ENCODE measurements at places on chromosomes 4 and X. TPM values are rescaled to one million over a fixed set of nuclear protein-coding genes. Genes with fewer than 3 reads are reported as not detected.

DNA sequence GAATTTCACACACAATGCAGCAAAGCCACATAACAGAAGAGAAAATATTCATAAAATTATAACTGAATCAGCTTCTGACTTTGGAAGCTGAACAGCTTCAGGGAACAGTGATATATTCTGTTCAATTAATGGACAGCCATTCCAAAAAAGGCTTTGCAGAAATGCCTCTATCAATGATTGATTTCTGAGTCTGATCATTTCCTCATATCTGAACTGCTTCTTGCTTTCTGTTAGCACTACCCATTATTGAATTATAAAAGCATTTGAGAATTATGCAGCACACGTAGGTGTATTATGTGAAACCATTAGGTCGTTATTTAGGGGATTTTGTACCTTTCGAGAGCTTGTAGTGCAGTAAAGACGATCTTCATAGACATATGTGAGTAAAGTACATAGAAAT, 159.6 kb downstream of the STIM2 start:
- H3K4me1 ChIP-seq: peaks cover 21% of the 10 kb centered on the region
- H3K4me3 ChIP-seq: no peak overlapping the region
- no peak for DNase-seq
- no peaks in the 10 kb centered on the region for H3K27me3 ChIP-seq

GRCh38 chrX:96446524-96446923, 238.1 kb upstream of the DIAPH2 start:
- no peaks in the 10 kb centered on the region for H3K4me1 ChIP-seq
- no peak overlapping the region for H3K4me3 ChIP-seq
- peaks cover 5% of the 10 kb centered on the region for H3K27me3 ChIP-seq

The EMCN gene
- not detected for total RNA-seq

GRCh38 chrX:68721546-68721945, 74.1 kb downstream of the STARD8 start:
- H3K4me1 ChIP-seq: no peaks in the 10 kb centered on the region
- H3K27ac ChIP-seq: no peak overlapping the region
- no peak overlapping the region for H3K4me3 ChIP-seq

GRCh38 chr4:83272900-83273299, 11.7 kb downstream of the COQ2 start:
- H3K27me3 ChIP-seq: no peaks in the 10 kb centered on the region
- DNase-seq: no peak
- peaks cover 34% of the 10 kb centered on the region for H3K4me1 ChIP-seq
- H3K36me3 ChIP-seq: peaks cover 31% of the 10 kb centered on the region

- H3K36me3 ChIP-seq: no peaks in the 10 kb centered on the region
- no peaks in the 10 kb centered on the region for H3K27me3 ChIP-seq
- no peak overlapping the region for H3K4me3 ChIP-seq
Measured at GRCh38 chr4:12778191-12778590, 705.9 kb downstream of the RAB28 start.

The RRH gene
- total RNA-seq: 0.14 TPM

- no peaks in the 10 kb centered on the region for H3K4me1 ChIP-seq
- no peaks in the 10 kb centered on the region for H3K27me3 ChIP-seq
- H3K27ac ChIP-seq: no peak overlapping the region
- H3K36me3 ChIP-seq: no peaks in the 10 kb centered on the region
- H3K4me3 ChIP-seq: no peak overlapping the region
Measured at GRCh38 chr4:182228991-182229577, 14.1 kb upstream of the TENM3 start.

The CENPE gene
- total RNA-seq: 49.1 TPM

DNA sequence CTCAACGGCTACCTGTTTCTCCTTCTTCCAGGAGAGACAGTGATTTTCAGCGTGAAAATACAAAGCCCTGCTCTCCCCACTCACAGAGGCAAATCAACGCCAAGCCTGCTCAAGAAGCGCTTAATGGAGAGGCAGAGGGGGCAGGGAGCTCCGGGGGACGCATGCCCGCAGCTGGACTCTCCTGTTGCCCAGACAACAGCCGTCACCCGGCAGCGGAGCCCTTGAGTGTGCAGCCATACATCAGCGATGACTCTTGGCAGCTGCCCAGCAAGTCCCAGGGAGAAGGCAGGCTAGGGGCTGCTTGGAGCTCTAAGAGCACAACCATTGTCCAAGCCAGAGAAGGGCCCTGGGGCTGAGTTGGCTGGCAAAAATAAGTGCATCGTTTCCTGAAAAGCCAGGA, 71.0 kb upstream of the AFAP1 start:
- no peak for DNase-seq
- H3K4me3 ChIP-seq: no peak overlapping the region
- H3K27ac ChIP-seq: no peak overlapping the region
- no peaks in the 10 kb centered on the region for H3K36me3 ChIP-seq
- H3K4me1 ChIP-seq: no peaks in the 10 kb centered on the region
- H3K27me3 ChIP-seq: no peaks in the 10 kb centered on the region

DNA sequence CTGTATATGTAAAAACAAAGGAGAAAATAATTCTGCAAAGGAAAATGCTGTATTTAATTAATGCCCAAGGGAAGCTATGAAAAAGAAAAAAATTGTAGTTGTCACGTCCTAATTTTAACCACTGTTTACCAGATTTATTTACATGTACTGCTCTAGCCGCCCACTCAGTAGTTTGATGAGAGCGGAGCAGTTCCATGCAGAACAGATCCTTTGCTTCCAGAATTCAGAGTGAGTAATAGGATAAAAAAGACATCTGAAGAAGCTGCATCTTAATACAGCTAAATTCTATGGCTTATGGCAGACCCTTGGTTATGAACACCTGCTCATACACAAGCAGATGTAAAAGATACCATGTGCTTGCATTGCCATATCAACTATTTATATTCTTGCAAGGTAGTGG, 287.0 kb downstream of the GASK1B start:
- H3K4me3 ChIP-seq: no peak overlapping the region
- no peaks in the 10 kb centered on the region for H3K27me3 ChIP-seq
- no peak for DNase-seq
- no peaks in the 10 kb centered on the region for H3K36me3 ChIP-seq
- no peak overlapping the region for H3K27ac ChIP-seq

The GC gene
- total RNA-seq: not detected

- peaks cover 10% of the 10 kb centered on the region for H3K4me1 ChIP-seq
- H3K4me3 ChIP-seq: peak overlapping the region; percentile 98
- H3K27me3 ChIP-seq: no peaks in the 10 kb centered on the region
- DNase-seq: no peak
- peak overlapping the region; percentile 98 for H3K27ac ChIP-seq
Measured at GRCh38 chrX:119871245-119871598, 311 bp downstream of the RNF113A start.

DNA sequence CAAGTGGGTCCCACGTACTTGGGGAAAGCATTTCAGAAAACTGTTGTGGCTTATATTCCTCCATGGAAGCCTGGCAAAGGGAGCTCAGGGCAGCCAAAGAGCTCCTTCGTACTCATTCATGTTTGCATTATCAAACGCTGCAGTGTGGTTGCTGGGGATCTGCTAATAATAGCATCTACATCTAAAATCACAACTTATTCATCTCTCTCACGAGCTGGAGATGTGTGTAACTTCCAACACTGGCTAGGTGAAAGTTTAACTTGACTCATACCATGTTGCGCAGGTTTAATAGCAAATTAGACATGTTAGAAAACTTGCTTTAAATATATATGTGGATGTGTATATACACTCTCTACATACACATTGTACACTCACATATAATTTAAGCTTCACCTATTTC, 415.1 kb downstream of the AFF2 start:
- H3K4me1 ChIP-seq: no peaks in the 10 kb centered on the region
- H3K27me3 ChIP-seq: no peaks in the 10 kb centered on the region
- H3K27ac ChIP-seq: no peak overlapping the region
- DNase-seq: no peak

DNA sequence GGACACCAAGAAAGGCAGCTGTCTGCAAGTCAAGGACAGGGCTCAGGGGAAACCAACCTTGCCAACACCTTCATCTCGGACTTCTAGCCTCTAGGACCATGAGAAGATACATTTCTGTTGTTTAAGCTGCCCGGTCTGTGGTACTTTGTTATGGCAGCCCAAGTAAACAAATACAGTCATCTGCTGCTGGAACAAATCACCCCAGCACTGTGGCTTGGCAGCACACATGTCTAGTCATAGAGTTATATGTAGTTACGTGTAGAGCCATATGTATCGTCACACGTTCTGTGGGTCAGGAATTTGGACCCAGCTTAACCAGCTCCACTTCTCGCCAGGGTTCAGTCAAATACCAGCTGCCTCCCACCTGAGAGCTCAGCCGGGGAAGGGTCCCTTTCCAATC, 2.5 kb downstream of the HTT-AS start:
- peaks cover 14% of the 10 kb centered on the region for H3K4me1 ChIP-seq
- no peak overlapping the region for H3K4me3 ChIP-seq
- no peaks in the 10 kb centered on the region for H3K27me3 ChIP-seq
- H3K36me3 ChIP-seq: no peaks in the 10 kb centered on the region

The SORBS2 gene
- total RNA-seq: not detected

DNA sequence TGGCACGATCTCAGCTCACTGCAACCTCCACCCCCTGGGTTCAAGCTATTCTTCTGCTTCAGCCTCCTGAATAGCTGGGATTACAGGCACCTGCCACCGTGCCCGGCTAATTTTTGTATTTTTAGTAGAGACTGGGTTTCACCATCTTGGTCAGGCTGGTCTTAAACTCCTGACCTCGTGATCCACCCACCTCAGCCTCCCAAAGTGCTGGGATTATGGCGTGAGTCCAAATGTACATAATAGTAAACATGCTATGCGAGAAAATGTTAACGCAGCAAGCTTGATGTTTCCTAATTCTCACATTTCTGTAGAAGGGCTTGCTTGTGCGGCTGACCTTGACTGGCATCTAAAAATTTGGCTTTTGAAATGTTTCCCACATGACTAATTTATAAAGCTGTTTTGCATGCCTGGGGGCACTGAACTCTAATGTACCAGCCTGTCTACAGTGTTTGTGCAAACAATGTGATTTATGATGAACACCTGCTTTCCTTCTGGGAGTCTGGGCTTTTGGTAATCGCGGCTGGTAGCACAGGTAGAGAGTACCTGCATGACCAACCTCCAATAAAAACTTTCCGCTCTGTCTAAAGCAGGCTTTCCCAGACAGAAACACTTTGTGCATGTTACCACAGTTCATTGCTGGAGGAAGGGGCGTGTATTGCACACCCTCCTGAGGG, 216.8 kb downstream of the IL15 start:
- peaks cover 6% of the 10 kb centered on the region for H3K27me3 ChIP-seq
- no peak for DNase-seq
- H3K27ac ChIP-seq: no peak overlapping the region
- H3K36me3 ChIP-seq: no peaks in the 10 kb centered on the region

DNA sequence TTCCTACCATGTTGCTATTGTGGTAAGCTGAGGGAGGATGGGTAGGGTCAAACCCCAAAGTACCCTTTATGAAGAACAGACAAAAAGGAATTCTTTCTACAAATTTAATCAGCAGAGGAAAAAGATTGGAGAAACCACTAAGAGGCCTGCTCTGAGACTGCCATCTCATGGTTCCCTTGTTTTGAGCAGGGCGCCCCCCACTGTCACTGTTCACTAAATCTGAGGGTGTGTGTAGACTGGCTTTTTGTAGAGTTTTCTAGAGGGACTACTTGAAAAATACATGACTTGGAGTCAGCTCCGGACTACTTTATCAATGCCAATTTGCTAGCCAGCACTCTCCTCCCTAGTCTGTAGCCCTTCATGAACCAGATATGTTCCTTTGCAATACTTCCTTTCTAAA, 324.8 kb downstream of the FRMPD4 start:
- H3K27ac ChIP-seq: no peak overlapping the region
- H3K4me1 ChIP-seq: no peaks in the 10 kb centered on the region
- no peaks in the 10 kb centered on the region for H3K36me3 ChIP-seq
- H3K4me3 ChIP-seq: no peak overlapping the region
- no peaks in the 10 kb centered on the region for H3K27me3 ChIP-seq

- H3K27ac ChIP-seq: no peak overlapping the region
- no peaks in the 10 kb centered on the region for H3K4me1 ChIP-seq
- no peak overlapping the region for H3K4me3 ChIP-seq
- no peaks in the 10 kb centered on the region for H3K27me3 ChIP-seq
- no peak for DNase-seq
Measured at GRCh38 chrX:116213262-116213661, 42.7 kb downstream of the AGTR2 start.

The EGF gene
- total RNA-seq: not detected

The NPY1R gene
- not detected for total RNA-seq

DNA sequence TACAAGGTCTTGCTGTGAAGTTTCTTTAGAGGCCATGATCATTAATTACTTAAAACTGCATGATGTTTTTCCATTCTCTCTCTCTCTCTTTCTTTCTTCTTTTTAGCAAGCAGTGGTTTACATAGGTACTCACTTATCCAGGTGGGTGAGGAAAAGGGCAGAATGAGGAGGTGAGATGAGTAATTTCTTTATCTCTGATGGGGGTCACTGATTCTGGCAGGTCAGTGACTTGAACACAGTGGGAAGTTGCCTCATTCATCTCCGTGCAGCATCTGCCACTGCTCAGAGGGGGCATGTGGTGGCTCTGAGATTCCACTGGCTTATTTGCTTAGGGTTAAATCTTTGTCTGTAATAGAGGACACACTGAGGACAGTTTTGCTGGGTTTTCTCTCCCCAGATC, 62.6 kb downstream of the FAM114A1 start:
- H3K4me3 ChIP-seq: no peak overlapping the region
- H3K27ac ChIP-seq: no peak overlapping the region
- H3K4me1 ChIP-seq: peaks cover 11% of the 10 kb centered on the region
- DNase-seq: peak; percentile 24
- H3K27me3 ChIP-seq: no peaks in the 10 kb centered on the region
- H3K36me3 ChIP-seq: no peaks in the 10 kb centered on the region

DNA sequence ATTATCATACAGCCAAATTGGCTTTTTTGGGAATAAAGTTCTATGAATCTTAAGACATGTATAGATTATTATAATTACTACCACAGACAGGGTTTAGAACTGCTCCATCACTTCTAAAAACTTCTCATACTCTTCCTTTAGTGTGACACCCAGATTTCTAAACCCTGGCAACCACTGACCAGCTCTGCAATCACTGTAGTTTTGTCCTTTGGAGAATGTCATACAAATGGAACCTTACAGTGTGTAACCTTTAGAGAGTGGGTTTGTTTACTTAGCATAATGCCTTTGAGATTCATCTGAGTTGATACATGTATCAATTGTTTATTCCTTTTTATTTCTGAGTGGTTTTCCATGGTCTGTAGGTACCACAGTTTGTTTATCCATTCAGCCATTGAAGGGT, 95.0 kb downstream of the TMEM164 start:
- no peaks in the 10 kb centered on the region for H3K27me3 ChIP-seq
- peaks cover 10% of the 10 kb centered on the region for H3K36me3 ChIP-seq
- peaks cover 2% of the 10 kb centered on the region for H3K4me1 ChIP-seq
- DNase-seq: no peak
- H3K27ac ChIP-seq: no peak overlapping the region

The ZNF674 gene
- total RNA-seq: 3.0 TPM

DNA sequence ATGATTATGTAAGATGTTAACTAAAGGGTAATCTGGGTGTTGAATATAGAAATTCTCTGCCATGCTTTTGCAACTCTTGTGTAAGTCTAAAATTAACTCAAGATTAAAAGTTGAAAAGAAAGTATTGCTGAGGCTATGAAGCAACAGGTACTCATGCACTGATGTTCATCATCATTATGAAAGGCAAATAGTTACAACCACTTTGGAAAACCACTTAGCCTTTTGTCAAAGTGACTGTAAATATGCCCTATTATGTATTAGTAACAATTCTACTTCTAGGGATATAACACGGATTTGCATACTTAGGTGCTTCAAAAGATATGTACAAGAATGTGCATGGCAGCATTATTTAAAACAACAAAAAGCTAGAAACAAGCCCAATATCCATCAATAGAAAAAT, 227.8 kb upstream of the CXXC4 start:
- H3K36me3 ChIP-seq: no peaks in the 10 kb centered on the region
- DNase-seq: no peak
- H3K4me1 ChIP-seq: no peaks in the 10 kb centered on the region

GRCh38 chrX:133670383-133670782, 255.1 kb upstream of the GPC4 start:
- no peaks in the 10 kb centered on the region for H3K4me1 ChIP-seq
- DNase-seq: no peak
- no peak overlapping the region for H3K27ac ChIP-seq
- no peak overlapping the region for H3K4me3 ChIP-seq
- no peaks in the 10 kb centered on the region for H3K27me3 ChIP-seq
